NCI-H1417 (cell line): ENCODE measurements at places on chromosomes 7 and 10.
A peak's percentile ranks its signal among the peaks of the same experiment; 100 is the strongest.

DNA sequence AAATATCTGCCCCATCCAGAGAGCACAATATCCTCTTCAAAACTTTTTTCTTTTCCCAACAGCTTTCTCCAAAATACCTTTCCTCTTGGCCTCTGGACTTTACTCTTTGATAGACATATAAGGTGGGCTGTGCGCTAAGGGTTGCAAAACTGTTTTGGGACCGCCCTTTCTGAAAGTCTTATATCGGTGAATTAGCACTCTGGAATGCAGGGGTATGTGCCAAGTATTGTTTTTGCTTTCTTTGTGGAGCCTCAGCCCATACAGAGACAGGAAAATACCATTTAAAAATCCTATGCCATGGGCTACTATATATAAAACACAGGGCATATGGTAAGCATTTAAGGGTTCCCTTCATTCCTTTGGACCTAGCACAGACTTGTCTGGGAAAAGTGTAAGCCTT is 37.7 kb downstream of the PPP1R17 start:
- no peak for DNase-seq

DNA sequence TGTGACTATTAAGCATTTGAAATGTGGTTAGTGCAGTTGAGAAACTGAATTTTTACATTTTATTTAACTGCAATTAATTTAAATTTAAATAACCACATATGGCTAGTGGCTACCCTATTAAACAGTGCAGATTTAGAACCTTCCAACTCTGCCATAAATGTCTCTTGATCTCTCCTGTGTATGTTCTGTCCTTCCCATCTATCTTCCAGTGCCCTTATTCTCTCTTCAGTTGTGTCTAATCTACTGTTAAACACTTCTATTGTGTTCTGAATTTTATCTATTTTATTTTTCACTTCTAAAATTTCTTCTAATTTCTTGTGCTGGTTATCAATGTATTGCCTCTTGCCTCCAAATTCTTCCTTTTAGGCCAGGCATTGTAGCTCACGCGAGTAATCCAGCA is 105.0 kb downstream of the CUL2 start:
- no peak for DNase-seq

GRCh38 chr7:116621649-116622048 is 50.3 kb upstream of the MET start:
- DNase-seq: no peak

GRCh38 chr10:24561453-24561852 is 162.2 kb downstream of the ARHGAP21 start:
- DNase-seq: no peak

DNA sequence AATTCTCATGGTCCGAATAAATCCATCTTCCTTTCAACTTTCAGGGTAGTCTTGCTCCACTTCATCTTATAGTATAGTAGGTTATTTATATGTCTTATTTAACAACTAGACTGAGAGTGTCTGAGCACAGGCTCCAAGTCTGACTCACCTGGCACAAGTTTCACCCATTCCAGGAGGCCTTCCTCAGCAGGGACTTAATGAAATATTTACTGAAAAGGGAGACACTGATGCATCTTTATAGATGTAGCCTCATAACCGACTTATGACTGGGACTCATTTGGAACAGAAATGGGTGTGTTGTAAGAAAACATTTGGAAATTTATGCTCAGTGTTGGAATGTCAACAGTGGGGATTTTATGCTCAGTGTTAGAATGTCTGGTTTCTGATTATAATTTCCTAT is 59.9 kb downstream of the CH25H start:
- no peak for DNase-seq

GRCh38 chr7:28435732-28436378 is 23.5 kb downstream of the CREB5 start:
- peak; percentile 34 for DNase-seq

DNA sequence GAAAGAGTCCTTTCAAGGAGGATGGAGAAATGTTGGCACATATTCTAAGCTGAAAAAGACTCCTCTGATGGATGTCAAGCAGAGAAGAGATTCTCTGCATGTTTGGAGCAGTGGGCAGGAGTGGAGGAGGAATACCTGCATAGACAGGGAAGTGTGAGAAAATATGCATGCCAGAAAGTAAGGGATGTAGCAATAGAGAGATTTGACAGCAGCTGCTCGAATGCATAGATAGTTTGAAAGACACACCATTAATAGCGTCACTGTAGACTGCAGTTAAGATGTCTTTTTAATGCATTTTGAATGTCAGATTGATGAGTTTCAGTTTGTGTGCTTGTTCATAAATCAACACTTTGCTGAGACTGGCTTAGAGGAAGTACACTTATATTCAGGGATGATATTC is 169.9 kb upstream of the POT1 start:
- no peak for DNase-seq

DNA sequence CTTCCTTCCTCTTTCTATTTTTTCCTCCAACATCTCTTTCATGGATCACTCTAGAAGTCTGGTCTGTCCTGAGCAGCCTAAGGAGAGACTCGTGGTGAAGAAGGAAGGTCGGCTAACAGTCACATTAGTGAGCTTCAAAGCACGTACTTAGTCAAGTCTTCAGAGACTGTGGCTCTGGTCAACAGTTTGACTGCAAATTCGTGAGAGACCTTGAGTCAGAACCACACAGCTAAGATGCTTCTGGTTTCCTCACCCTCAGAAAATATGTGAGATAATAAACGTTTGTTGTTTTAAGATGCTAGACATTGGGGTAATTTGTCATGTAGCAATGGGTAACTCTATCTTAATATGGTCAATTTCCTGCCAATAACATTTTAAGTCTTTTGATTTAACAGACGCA is 126.2 kb upstream of the LRRN3 start:
- no peak for DNase-seq

GRCh38 chr10:12484941-12485805 is 135.8 kb downstream of the CAMK1D start:
- DNase-seq: peak; percentile 58

GRCh38 chr7:131578602-131579001 is 22.2 kb upstream of the PODXL start:
- DNase-seq: no peak

GRCh38 chr10:71708301-71708703 is 11.3 kb downstream of the C10orf105 start:
- DNase-seq: peak; percentile 50

DNA sequence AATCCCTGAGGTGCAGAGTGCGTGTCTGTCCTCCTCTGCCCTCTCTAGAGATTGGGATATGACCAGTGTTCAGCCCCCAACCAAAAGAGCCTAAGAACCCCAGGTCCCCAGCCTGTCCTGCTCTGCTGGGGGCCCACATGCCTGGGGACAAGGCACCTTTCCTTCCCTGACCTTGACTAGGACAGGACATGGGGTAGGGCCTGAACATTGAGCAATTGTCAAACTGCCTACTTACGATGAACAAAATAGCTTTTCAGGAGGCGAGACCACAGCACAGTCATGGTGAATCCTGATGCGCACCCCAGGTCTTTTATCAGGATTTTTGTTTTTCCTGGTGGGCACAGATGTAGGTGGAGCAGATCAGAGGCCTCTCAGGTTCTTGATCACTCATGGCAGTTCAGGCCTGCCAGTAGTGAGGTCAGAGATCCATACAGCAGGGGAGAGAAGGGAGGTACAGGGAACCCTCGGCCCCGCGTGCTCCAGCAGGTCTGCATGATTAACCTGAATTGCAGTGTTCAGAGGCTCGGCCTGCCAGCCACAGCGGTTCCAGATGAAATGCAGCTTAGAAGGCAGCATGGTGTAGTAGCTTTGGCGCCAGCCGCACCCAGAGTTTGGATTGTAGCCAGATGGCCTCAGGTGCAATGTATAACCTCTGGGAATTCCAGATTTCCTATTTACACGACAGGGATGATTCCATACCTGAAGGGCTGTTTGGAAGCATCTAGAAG is 191.3 kb downstream of the CUX1 start:
- DNase-seq: peak; percentile 34
